ENCODE measurements at places on chromosomes 2 and 18.
A peak's percentile ranks its signal among the peaks of the same experiment; 100 is the strongest.

GRCh38 chr2:226730481-226730880 is 69.1 kb downstream of the IRS1 start:
- no peak for DNase-seq

DNA sequence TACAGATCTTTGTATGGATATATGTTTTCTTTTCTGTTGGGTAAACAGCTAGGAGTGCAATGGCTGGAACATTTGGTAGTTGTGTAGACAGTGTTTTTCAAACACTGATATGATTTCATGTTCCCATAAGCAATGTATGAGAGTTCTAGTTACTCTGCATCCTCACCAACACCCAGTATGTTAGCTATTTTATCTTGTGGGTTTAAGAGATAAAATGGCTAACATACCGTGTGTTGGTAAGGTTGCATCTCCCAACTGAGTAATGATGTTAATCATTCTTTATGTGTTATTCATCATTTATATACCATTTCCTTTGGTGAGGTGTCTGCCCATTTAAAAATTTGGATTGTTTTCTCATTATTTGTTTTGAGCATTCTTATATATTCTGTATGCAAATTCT is 65.7 kb downstream of the LYPD6B start:
- DNase-seq: no peak

GRCh38 chr18:3723554-3723953 is 273.6 kb downstream of the TGIF1 start:
- no peak for DNase-seq

DNA sequence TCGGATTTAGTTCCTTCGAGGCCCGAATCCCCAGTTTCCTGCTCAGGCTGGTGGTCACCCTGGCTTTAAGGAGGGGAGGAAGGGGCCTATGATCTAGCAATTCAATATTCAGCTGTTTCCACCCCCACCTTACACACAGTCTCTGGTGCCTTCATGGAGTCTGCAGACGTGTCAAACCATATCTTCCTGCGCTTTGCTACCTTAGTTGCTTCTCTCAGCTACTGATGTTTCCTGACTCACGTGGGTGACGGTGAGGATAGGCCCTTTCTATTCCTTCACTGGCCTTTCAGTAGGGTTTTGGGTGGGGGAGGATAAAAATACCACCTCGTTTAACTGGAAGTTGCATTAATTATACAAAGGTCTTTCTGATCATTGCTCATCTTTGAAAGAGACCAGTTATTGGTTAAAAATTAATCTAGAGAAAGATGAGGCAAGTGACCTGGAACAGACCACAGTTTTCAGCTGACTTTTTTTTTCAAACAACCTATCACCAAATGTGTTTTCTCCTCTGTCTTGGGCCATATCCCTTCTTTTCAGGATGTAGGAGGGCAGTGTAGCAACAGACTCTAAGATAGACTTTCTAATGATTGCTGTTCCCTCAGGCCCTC is 49.7 kb downstream of the SH2D6 start:
- DNase-seq: no peak

DNA sequence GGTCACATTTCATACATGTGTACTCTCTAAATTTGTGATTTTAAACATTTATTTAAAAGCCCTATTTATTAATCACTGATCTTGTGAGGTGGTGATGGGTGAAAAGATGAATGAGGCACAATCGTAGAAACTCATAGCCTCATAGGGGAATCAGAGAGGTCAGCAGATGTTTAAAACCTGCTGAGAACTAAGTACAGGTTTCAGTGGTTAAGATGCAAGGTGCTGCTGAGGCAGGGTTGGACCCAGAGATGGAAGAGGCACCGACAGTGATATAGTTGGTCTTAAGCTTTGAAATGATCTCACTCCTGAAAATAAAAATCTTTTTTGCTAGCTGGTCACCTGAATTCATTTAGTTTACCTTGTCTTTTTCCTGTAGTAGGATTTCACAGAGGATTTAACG is 49.6 kb downstream of the LINC00305 start:
- no peak for DNase-seq

GRCh38 chr2:144663207-144663606 is 143.3 kb upstream of the ZEB2 start:
- DNase-seq: no peak

DNA sequence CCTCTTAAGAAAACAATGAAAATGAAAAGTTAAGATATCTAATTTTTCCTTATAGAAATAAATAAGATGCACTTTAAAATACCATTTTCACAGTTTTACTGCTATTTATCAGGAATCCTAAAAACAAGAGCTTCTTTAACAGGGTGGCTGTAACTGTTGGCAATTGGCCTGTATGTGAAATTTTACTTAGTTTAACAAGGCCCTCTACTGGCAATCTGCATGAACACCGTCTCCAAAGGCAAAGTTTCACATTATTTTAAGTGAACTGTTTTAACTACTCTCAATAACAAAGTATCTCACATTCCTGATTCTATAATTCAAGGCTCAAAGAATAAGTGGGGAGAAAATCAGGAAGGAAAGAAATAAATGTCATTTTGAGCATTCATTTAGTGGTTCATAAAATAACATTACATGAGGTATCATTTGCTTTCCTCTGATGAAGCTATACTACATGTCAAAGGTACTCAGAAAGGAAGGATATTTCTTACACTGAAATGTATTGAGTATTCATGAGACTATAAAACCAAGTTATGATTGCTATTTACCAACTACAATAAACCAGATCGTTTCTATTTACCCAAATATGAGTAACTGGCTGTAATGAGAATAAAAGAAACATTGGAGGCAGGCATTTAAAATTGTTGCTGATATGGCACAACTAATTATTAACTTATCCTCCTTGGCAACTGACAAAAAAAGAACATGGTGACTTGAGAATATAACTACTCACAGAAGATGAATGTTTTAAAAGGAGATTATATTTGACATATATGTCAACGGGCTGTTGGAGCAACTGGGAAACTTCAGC is 7.0 kb downstream of the NCKAP5 start:
- DNase-seq: peak; percentile 50

GRCh38 chr18:54222922-54223567 is 1.4 kb downstream of the MBD2 start:
- DNase-seq: peak; percentile 59

GRCh38 chr2:4903656-4904348 is 788.4 kb upstream of the SOX11 start:
- no peak for DNase-seq

GRCh38 chr2:240431271-240431660 is 4.2 kb upstream of the GPC1 start:
- DNase-seq: no peak

DNA sequence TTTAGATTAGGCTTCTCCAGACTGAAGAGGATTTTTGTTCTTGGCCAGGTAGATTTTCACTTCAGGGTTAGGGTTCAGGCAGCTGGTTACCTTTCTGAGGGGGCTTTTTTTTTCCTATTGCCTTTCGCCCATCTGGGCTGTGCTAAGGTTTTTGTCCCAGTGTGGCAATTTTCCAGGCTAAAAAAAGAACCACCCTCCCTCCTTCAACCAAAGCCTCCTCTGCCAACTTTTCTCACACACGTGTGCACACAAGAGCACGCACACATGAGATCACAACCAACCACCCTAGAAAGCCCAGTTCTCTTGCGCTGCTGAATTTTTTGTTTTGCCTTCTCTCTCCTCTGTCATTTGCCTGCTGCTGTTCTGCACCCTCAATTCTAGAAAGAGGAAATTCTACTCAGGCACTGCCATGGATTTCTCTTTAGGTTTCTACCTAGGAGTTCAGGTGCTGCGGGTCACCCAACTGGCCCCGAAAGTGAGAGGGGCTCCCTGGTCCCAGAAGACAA is 8.5 kb upstream of the CXCR4 start:
- DNase-seq: peak; percentile 56

DNA sequence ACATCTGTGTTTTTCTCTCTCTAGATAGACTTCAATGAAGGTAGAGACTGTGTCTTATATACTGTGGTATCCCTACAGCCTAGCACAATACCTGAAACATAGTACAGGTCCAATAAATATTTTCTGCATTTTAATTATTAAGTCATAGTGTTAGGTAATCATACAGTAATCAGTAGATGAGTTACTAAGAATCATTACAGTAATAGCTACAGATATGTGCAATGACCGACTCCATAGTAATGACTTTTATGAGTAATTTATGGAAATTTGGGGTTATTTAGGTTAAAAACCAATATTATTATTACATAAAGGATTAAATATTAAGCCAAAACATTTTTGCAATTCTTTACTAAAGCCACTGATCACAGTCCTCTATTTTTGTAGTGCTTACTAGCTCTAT is 21.6 kb downstream of the COL5A2 start:
- no peak for DNase-seq

DNA sequence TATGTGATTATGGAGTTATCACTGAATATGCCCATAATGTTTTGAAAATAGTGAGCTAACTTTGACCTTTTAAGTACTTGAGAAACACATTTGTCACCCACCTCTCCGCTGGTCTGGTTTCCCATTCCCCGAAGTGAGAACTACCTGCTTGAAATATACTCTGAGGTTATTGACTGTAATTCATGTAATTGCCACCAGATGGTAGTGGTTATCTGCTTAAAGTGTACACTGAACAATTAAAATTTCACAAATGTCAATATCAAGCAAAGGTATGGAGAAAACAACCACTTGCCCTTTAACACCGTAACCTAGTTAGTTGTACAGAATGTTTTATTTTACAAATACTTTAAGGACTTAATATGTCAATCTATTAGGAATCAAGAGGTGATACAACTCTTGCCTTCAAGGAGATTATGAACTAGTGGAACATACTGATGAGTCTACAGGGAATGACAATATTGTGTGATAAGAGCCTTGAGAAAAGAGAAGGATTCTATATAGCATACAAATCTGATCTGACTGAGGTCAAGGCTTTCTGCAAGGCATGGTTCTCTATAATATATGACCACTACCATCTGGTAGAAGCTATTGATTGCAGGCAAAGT is 316.8 kb upstream of the KCNH7 start:
- DNase-seq: peak; percentile 22

DNA sequence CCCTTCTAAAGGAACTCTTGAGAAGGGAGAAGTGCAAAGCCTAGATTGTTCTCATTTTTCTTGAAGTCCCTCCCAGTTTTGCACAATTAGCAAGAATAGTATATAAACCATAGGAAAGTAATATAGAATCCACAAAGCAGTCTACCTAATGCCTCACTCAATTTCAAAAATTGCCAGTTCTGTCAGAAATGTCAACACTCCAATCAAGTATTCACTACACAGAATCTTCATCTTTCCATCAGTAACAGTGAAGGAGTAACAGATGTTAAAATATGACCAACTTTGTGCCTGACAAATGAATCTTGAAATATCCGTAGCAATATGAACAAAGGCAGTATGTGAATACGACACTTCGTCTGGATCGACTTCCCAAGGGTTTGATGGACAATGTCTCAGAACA is 56.3 kb downstream of the RBMS1 start:
- DNase-seq: no peak

DNA sequence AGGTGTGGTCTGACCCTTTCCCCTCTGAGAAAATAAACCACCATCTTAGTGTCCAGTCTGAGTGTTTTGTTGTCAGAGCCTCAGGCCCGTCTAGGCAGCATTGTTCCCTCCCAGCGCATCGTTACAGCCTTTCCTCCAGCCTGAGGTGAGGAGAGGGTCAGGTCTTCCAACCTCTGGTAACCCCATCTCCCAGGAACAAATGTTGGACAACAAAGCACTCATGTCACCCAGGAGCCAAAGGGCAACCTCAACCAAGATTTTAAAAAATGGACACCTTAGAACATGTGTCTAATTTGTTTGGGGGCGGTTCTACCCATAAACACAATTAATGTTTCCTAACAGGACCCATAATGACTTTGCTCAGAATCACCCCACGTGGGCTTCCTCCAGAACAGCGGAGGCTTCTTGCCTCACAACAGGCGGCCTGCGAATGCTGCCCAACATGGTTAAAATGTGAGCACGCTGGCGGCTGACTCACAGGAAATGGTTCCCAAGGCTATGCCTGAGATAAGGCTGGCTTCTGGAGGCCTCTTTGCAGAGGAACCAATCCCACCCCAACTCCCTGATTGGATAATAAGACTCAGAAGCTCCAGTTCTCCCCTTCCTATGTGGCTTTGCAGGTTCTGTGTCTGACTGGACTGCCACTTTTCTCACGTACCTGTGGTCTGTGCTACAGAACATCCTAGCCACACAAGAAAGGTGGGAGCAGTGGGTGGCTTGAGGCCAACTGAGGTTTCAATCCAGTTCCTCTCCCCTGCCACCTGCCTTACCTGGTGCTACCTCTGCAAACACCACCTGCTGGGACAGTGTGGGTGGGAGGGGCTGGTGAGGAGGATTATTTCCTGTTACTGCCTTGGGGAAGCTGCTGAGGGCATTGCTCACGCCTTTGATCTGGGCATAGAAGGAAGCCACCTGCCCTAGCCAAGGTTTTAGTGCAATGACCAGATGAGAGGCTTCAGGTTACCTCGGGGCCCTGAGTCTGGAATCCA is 108.8 kb downstream of the B3GNT2 start:
- DNase-seq: peak; percentile 9

GRCh38 chr2:65256054-65256453 is 28.4 kb downstream of the ACTR2 start:
- DNase-seq: no peak

GRCh38 chr2:102478686-102479470 is 5.9 kb downstream of the SLC9A4 start:
- DNase-seq: no peak

DNA sequence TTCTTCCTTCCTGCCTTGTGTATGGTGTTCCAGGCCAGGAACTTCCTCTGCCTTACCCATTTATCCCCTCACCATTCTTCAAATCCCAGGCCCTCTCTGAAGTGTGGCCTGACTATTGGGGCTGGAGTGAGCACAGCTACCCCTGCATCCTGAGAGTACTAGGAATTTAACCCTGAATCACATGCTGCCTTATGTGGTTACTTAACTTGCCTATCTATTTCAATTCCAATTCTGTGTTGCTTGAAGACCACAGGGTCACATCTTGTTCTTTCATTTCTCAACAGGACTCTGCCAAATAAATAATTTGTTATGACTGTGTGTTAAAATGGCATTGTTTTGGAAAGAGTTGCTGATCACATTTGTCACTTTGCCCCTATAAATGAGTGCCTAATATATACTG is 108.6 kb downstream of the CERS6 start:
- DNase-seq: no peak

DNA sequence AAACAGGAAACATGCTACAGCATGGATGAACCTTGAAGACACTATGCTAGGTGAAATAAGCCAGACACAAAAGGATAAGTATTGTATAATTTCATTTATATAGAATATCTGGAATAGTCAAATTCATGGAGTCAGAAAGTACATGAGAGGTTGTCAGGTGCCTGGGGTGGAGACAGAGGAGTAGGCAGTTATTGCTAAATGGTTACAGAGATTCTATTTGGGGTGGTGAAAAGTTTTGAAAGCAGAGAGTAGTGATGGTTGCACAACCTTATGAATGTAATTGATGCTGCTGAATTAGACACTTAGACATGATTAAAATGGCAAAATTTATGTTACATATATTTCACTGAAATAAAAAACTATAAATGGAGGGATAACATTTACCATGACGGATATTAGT is 197.4 kb downstream of the VAPA start:
- no peak for DNase-seq

GRCh38 chr18:39190508-39190907 is 1624.9 kb upstream of the CELF4 start:
- no peak for DNase-seq
